Immature natural killer cell (primary cell): ENCODE measurements at places on chromosomes 1 and 21.

GRCh38 chr1:36885540-36886357 is 148.6 kb downstream of the GRIK3 start:
- H3K36me3 ChIP-seq, result no peaks in the 10 kb centered on the region
- H3K4me1 ChIP-seq, result no peaks in the 10 kb centered on the region
- H3K27me3 ChIP-seq, result peaks cover 2% of the 10 kb centered on the region
- DNase-seq, result no peak
- H3K27ac ChIP-seq, result no peak overlapping the region
- H3K4me3 ChIP-seq, result no peak overlapping the region

DNA sequence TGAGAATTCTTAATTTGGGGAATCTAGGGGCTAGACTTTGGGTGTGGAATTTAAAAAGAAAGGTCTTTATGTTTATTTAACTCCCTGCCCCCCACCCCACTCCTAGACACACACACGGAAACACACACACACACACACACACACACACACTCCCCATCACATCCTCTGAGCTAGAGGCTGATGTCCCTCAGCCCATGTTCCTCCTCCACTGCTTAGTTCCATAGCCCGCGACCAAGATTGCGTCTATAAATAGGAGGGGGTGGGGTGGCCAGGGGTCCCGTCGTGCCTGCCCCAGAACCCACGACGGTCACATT is 655 bp upstream of the KIRREL1 start:
- no peaks in the 10 kb centered on the region for H3K36me3 ChIP-seq
- no peak overlapping the region for H3K27ac ChIP-seq
- H3K4me3 ChIP-seq, result peak overlapping the region; percentile 69
- H3K4me1 ChIP-seq, result peaks cover 11% of the 10 kb centered on the region
- H3K27me3 ChIP-seq, result peaks cover 9% of the 10 kb centered on the region

GRCh38 chr1:115073298-115074087 is 15.8 kb downstream of the TSPAN2 start:
- H3K36me3 ChIP-seq, result peaks cover 10% of the 10 kb centered on the region
- no peak overlapping the region for H3K27ac ChIP-seq
- DNase-seq, result peak; percentile 37
- H3K4me3 ChIP-seq, result no peak overlapping the region
- peaks cover 2% of the 10 kb centered on the region for H3K27me3 ChIP-seq

- DNase-seq, result no peak
- no peaks in the 10 kb centered on the region for H3K4me1 ChIP-seq
- no peak overlapping the region for H3K4me3 ChIP-seq
- H3K27ac ChIP-seq, result no peak overlapping the region
- peaks cover 6% of the 10 kb centered on the region for H3K27me3 ChIP-seq
Observed at GRCh38 chr1:74549932-74550331, 37.5 kb upstream of the LRRC53 start.

DNA sequence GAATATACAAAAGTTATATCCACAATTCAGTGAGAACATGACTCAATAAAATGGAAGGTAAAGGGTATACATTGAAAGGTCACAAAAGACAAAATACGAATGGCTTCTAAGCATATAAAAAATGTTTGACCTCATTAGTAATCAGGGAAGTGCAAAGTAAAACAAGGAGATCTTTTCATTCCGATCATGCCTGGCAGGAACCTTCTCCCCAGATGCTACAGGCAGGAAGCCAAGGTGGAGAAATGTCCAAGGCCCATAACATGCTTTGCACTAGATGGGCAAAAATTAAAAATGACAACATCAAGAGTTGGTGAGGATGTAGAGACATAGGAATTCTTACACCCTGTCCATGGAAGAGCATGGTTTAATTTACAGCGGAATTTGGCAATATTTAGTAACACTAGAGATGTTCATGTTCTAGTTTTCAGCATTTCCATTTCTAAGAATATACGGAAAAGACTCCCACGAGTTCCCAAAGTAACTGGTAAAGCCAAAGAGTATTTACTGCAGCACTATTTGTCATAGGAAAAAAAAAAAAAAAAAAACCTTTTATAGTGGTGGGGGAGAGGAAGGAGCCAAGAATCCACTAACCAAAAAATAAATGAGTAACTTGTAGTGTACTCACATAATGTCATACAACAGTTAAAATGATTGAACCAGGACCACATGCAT is 184.5 kb upstream of the KAZN start:
- H3K27me3 ChIP-seq, result peaks cover 3% of the 10 kb centered on the region
- DNase-seq, result no peak
- H3K36me3 ChIP-seq, result no peaks in the 10 kb centered on the region

- H3K27ac ChIP-seq, result no peak overlapping the region
- H3K36me3 ChIP-seq, result no peaks in the 10 kb centered on the region
- DNase-seq, result no peak
- H3K4me1 ChIP-seq, result no peaks in the 10 kb centered on the region
- H3K27me3 ChIP-seq, result peaks cover 1% of the 10 kb centered on the region
Observed at GRCh38 chr1:51000160-51000559, 30.1 kb downstream of the CDKN2C start.

DNA sequence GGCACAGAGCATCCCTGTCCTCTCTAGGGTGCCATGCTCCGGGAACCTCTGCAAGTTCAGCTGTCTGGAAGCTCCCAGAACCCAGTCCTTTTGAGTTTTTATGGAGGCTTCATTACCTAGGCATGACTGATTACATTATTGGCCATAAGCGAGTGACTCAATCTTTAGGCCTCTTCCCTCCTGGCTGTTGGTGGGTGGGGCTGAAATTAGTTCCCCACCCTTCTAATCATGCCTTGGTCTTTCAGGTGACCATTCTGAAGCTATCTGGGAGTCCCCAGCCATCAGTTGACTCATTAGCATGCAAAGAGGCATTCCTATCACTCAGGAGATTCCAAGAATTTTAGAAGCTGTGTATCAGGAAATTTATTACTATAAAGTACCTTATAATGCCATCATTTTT is 46.6 kb downstream of the WLS start:
- DNase-seq, result no peak
- peaks cover 1% of the 10 kb centered on the region for H3K27me3 ChIP-seq
- no peak overlapping the region for H3K27ac ChIP-seq
- H3K4me3 ChIP-seq, result no peak overlapping the region
- no peaks in the 10 kb centered on the region for H3K36me3 ChIP-seq

DNA sequence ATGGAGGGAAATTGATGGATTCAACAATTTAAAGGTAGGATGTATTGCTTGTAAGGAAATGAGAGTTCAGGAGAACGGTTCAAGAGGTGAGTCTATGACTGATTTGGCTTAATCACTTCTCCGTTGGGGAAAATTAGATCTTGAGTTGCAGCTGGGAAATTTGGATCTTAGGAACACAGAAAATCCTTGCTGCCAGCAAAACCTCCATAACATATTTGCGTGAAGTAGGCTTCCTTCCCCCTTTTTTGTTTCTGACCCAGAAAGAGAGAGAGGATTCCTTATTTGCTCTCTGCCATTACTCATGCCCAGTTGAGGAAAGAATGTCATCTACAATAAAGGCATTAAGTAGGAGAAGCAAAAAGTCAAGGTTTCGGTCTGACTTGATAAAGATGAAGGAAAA is 73.5 kb upstream of the PDC start:
- H3K27me3 ChIP-seq, result no peaks in the 10 kb centered on the region
- no peak for DNase-seq
- no peak overlapping the region for H3K4me3 ChIP-seq
- no peaks in the 10 kb centered on the region for H3K4me1 ChIP-seq

DNA sequence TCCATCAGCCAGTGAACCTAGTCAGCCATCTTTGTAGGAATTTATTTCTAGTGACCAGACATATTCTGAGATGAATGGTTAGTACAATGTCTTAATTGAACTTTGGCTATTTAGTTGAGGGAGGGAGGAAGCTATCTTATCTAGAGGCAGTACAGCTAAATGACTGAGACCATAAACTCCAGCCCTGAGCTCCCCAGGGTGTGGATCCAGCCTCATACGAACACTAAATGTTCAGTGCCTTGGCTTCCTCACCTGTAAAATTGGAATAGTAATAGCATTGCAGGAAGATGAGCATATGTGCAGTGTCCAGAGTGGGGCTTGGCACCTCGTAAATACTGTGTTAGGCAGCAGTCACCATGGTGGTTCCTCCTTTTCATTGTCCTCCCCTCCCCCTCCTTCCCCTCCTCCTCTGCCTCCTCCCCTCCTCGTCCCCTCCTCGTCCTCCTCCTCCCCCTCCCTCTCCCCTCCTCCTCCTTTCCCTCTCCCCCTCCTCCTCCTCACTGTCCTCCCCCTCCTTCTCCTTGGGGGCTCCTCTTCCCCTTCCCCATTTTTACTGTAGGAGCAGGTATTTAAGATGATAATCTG is 108.2 kb downstream of the GALNT2 start:
- H3K27me3 ChIP-seq, result peaks cover 4% of the 10 kb centered on the region
- H3K27ac ChIP-seq, result peak overlapping the region; percentile 90
- H3K36me3 ChIP-seq, result peaks cover 16% of the 10 kb centered on the region
- H3K4me1 ChIP-seq, result peaks cover 64% of the 10 kb centered on the region
- H3K4me3 ChIP-seq, result no peak overlapping the region
- DNase-seq, result no peak

DNA sequence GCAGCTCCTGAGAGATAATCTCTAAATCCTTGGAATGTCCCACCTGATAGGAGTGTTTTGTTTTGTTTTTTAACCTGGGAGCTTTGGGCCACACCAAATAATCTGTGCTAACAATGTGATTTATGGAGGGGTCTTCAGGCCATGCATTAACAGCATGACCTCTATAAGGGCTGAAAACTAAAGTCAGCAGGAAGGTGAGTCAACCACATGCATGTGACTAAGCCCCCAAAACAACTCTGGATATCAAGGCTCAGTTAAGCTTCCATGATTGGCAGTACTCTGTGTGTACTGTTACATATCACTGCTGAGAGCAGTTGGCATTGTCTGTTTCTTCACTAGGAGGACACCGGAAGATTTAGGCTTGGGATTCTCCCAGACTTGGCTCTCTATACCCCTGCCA is 10.7 kb downstream of the AUNIP start:
- no peak overlapping the region for H3K4me3 ChIP-seq
- H3K27me3 ChIP-seq, result no peaks in the 10 kb centered on the region
- DNase-seq, result no peak
- no peak overlapping the region for H3K27ac ChIP-seq
- no peaks in the 10 kb centered on the region for H3K36me3 ChIP-seq
- H3K4me1 ChIP-seq, result no peaks in the 10 kb centered on the region

DNA sequence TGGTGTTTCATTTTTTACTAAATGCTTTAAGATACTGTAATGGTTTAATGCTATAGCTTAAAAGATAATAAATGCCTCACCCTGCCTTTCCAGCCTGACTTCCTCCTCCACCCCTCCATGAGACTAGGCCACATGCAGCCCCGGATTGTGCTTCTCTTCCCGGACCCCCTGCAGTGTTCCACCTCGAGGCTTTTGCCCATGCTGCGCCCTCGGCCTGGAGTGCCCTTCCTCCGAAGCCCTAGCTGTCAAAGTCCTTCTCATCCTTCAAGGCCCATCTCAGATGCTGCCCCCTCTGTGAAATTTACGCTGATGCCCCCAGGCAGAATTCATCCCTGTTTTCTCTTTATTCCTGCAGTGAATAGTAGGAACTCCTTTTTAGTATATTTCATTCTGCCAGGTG is 98.5 kb downstream of the ATP5PO start:
- no peak overlapping the region for H3K27ac ChIP-seq
- no peaks in the 10 kb centered on the region for H3K4me1 ChIP-seq
- no peaks in the 10 kb centered on the region for H3K27me3 ChIP-seq
- no peaks in the 10 kb centered on the region for H3K36me3 ChIP-seq

DNA sequence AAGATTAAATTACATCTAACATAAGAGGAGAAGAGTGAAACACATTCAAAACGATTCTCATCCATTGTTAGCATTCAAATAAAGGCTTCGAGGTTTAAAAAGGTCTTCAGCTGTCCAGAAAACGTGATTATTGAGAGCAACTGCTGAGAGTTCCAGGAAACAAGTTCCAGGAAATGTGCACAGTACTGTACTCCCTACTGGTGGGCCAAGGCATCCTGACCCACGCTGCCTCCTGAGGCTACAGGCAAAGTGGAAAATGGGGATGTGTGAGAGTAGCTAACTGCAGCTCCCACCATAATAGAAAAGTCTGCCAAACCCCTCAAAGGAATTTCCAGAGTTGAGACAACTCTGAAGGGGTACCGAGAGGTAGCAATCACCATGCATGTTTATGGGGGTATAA is 2.0 kb downstream of the VAV3 start:
- H3K36me3 ChIP-seq, result no peaks in the 10 kb centered on the region
- peak overlapping the region; percentile 99 for H3K27ac ChIP-seq
- peaks cover 50% of the 10 kb centered on the region for H3K4me1 ChIP-seq
- no peak for DNase-seq
- peak overlapping the region; percentile 100 for H3K4me3 ChIP-seq
- H3K27me3 ChIP-seq, result peaks cover 2% of the 10 kb centered on the region

- peaks cover 39% of the 10 kb centered on the region for H3K4me1 ChIP-seq
- peak; percentile 55 for DNase-seq
- H3K4me3 ChIP-seq, result peak overlapping the region; percentile 94
- peak overlapping the region; percentile 82 for H3K27ac ChIP-seq
- H3K36me3 ChIP-seq, result no peaks in the 10 kb centered on the region
Observed at GRCh38 chr1:7942214-7942921, 1.7 kb upstream of the TNFRSF9 start.

- H3K27me3 ChIP-seq, result peaks cover 2% of the 10 kb centered on the region
- no peak overlapping the region for H3K4me3 ChIP-seq
- H3K4me1 ChIP-seq, result no peaks in the 10 kb centered on the region
- no peak overlapping the region for H3K27ac ChIP-seq
Observed at GRCh38 chr1:57270927-57271698, 152.7 kb downstream of the DAB1 start.

DNA sequence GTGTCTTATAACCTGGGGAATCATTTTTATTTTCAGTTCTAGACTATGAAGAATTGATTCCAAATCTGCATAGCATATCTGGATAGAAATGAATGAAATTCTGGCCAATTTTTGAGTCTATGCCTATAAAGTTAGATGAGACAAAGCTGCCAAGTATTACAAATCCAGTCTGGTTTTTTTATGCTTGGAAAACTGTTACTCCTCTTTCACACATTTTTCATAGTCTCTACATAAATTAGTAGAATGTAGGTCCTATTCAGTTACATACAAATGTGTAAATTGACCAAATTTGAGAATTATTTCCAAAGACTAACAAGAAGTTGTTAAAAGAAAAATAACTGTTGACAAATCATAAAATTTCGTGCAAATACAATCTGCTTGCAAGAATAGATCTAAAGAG is 1505.2 kb downstream of the AMY1C start:
- no peak for DNase-seq
- H3K4me3 ChIP-seq, result no peak overlapping the region
- no peaks in the 10 kb centered on the region for H3K4me1 ChIP-seq
- H3K27ac ChIP-seq, result no peak overlapping the region

GRCh38 chr1:181113059-181113641 is 24.6 kb downstream of the IER5 start:
- peaks cover 36% of the 10 kb centered on the region for H3K4me1 ChIP-seq
- no peaks in the 10 kb centered on the region for H3K36me3 ChIP-seq
- H3K27me3 ChIP-seq, result peaks cover 6% of the 10 kb centered on the region
- peak overlapping the region; percentile 74 for H3K4me3 ChIP-seq
- H3K27ac ChIP-seq, result no peak overlapping the region

- no peak overlapping the region for H3K4me3 ChIP-seq
- peaks cover 14% of the 10 kb centered on the region for H3K4me1 ChIP-seq
- peaks cover 16% of the 10 kb centered on the region for H3K36me3 ChIP-seq
- peaks cover 4% of the 10 kb centered on the region for H3K27me3 ChIP-seq
- DNase-seq, result no peak
Observed at GRCh38 chr1:180951836-180952656, 39.3 kb downstream of the KIAA1614 start.

- no peak overlapping the region for H3K27ac ChIP-seq
- no peak overlapping the region for H3K4me3 ChIP-seq
- peaks cover 7% of the 10 kb centered on the region for H3K36me3 ChIP-seq
- H3K4me1 ChIP-seq, result no peaks in the 10 kb centered on the region
Observed at GRCh38 chr1:245800901-245801605, 646.3 kb downstream of the KIF26B start.

- no peak overlapping the region for H3K27ac ChIP-seq
- H3K27me3 ChIP-seq, result peaks cover 3% of the 10 kb centered on the region
- H3K36me3 ChIP-seq, result no peaks in the 10 kb centered on the region
- H3K4me3 ChIP-seq, result no peak overlapping the region
- no peaks in the 10 kb centered on the region for H3K4me1 ChIP-seq
Observed at GRCh38 chr1:175530622-175531375, 212.6 kb downstream of the TNR start.
